Stomach (tissue), 19 donors: ENCODE measurements at places on chromosomes 6 and 20. TPM values are rescaled to one million over a fixed set of nuclear protein-coding genes. Genes with fewer than 3 reads are reported as not detected.

The DCDC2 gene
- 0.48 TPM for polyA plus RNA-seq

The HLA-DQA2 gene
- 0.23 TPM for polyA plus RNA-seq

The SCUBE3 gene
- polyA plus RNA-seq, result 0.23 TPM

The LYRM2 gene
- polyA plus RNA-seq, result 16.1 TPM

The CDYL gene
- 7.7 TPM for polyA plus RNA-seq
